Heart right ventricle (tissue), 16 donors: ENCODE measurements at places on chromosomes 2 and 18. TPM values are rescaled to one million over a fixed set of nuclear protein-coding genes. Genes with fewer than 3 reads are reported as not detected.

GRCh38 chr2:45734952-45735351 lies 83.5 kb downstream of the PRKCE start:
- no peak for DNase-seq

GRCh38 chr2:3460156-3460555 lies 59.2 kb downstream of the ADI1 start:
- no peak for DNase-seq

The PARD6G gene
- 2.4 TPM for total RNA-seq

The UGT1A8 gene
- total RNA-seq, result not detected

The KLHL41 gene
- total RNA-seq, result 168 TPM

The FBXO48 gene
- 1.2 TPM for total RNA-seq

DNA sequence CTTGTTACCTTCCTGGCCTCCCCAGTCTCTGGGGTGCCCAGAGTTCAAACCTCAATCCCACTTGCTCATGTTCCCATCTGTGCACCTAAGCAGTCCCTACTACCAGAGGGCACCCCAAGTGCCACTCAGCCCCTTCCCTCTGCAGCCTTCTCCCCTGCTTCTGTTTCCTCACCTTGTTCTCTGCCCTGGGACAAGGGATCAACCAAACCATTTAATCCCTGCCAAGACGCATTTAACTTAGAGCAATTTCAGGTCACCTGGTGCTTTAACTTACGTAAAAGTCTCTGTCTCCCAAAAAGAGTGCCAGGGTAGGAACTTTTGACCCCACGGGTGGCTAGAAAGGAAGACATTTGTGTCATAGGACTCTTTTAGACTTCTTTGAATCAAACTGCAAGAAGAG lies 67.2 kb downstream of the SRD5A2 start:
- DNase-seq, result no peak

DNA sequence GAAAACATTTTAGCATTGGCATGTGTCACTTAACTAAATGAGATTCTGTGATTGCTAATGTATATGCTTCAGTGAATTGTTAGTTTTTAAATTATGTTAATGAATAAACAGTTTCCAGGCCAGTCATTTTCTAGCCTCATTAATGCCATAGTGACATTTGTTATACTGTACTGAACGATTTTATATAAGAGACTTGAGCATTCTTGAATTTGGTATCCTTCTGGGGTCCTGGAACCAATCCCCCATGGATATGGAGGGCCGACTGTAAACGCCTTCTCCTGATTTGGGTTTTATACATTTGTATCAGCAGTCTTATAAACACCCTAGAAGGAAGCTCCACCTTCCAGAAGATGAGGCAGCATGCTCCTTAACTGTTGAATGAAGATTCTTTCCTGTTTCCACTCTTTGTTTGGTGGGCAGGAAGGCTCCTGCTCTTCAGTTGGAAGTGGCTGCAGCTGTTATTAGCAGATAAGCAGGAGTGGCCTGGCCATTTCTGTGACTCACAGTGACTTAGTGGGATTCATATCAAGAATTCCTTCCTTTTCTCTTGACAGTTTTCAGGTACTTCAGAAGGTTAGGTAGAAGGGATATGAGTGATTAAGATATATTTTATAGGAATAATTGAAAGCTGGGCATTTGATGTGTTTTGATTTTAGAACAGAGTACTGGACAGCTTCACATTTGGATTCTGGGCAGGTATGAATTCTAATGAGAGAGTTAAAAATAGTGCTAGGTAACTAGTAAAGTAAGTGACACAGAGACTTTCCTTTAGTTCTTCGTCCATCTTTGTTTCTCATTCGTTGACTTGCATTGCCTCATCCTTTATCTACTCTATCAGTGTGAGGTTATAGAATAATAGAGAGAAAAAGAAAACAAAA lies 124.9 kb downstream of the PLCL1 start:
- DNase-seq, result no peak

The KIF1A gene
- 1.6 TPM for total RNA-seq

DNA sequence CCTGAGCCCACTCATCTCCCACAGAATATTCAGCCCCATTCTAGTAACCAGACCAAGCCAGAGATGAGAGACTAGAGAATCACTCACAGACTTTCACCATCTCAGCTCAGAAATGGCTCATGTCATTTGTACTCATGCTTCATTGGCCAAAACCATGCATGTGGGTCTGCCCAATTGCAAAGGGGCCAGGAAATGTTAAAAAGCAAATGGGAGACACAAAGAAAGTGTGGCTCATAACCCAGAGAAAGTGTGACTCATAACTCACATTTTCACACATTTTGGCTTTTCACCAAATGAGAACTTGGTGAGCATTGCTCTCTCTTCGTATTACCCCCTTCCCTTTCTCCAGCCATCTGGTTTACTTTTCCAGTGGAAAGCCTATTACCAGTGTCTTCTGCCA lies 66.2 kb downstream of the MDH1 start:
- no peak for DNase-seq

GRCh38 chr2:83172841-83173240 lies 1286.2 kb downstream of the SUCLG1 start:
- no peak for DNase-seq

- DNase-seq, result no peak
Measured at GRCh38 chr2:130385709-130386108, 29.9 kb downstream of the PTPN18 start.

The BMP10 gene
- not detected for total RNA-seq

DNA sequence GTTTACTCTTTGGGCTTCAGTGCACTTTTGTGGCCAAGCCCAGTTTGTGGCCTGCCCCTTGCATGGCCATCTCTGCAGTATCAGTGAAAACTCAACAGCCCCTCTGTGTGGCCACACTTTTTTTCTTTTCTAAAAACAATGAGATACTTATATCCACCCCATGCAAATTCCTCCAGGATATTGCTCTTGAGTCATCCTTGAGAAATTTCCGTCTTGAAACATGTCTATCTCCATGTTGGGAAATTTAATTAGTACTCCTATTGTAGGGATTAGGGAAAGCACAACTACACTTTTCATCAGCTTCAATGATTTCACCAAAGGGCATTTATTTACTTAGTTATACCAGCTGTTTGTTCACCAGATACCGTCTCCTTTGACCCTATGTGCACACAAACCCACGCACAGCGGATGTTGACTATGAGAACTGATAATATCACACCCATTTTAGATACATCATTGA lies 993.1 kb downstream of the TSN start:
- DNase-seq, result no peak

GRCh38 chr18:24190590-24190989 lies 51.7 kb downstream of the CABYR start:
- DNase-seq, result no peak

The ARHGAP25 gene
- total RNA-seq, result 3.5 TPM

The OBSL1 gene
- 161 TPM for total RNA-seq

- DNase-seq, result no peak
Measured at GRCh38 chr2:143730953-143731260, 601.7 kb downstream of the ARHGAP15 start.

- no peak for DNase-seq
Measured at GRCh38 chr2:215970425-215970824, 42.9 kb downstream of the MREG start.

- no peak for DNase-seq
Measured at GRCh38 chr2:109294523-109294922, 165.5 kb downstream of the SH3RF3 start.

The CHRND gene
- total RNA-seq, result not detected

The DNAH6 gene
- 0.26 TPM for total RNA-seq

The WIPF1 gene
- total RNA-seq, result 25.2 TPM

- no peak for DNase-seq
Measured at GRCh38 chr2:199370150-199370780, 87.5 kb downstream of the SATB2 start.

The MYCN gene
- total RNA-seq, result 1.2 TPM

DNA sequence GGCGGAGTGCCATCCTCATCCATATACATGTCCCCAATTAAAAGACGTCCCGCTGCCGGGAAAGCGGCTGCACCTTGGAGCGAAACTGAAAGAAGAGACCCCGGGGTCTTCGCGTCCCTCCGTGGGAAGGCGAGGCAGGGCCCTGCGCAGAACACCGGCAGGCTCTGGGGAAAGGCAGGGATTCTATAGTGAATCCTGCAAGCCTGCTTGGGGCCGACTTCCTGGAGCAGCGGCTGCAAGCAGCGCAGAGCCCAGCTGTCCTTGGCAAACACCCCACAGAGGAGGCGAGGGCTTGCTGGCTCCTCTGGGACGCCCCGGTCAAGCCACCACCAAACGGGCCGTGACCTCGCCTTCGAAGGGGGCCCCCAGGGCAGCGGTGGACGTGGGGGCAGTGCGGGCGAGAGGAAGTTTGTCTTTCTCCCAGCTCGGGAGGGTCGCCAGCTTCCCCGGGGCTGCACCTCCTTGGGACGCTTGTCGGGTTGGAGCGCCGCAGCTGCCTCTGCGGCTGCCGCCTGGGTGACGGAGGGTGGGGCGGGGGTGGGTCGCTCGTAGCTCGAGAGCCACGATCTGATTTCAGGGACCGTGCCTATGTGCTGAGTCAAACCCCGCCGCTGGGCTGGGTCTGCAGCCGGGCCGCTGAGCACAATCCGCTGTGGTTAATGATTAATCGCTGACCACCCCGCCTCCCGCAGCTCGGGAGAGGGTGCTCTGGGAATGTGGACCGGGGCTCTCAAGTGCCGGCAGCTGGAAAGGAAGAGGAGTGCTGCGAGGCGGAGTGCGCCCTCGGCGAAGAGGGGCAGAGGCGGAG lies 486 bp upstream of the GPR39 start:
- peak; percentile 25 for DNase-seq

The CKAP2L gene
- not detected for total RNA-seq

The NDUFS1 gene
- 461 TPM for total RNA-seq

- no peak for DNase-seq
Measured at GRCh38 chr2:216292886-216293301, 79.4 kb downstream of the MARCHF4 start.

The TCF23 gene
- 0.21 TPM for total RNA-seq

The FOXI3 gene
- 0.08 TPM for total RNA-seq

DNA sequence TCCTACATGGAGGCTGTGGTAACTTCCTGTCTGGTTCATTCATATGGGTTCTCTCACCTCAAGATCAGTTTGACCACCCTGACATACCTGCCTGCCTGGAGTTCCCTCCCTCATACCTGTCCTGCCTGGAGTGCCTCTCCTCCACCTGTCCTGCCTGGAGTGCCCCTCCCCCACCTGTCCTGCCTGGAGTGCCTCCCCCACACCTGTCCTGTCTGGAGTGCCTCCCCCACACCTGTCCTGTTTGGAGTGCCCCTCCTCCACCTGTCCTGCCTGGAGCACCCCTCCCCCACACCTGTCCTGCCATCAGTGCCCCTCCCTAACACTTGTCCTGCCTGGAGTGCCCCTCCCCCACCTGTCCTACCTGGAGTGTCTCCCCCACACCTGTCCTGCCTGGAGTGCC lies 461.9 kb downstream of the PTPRM start:
- no peak for DNase-seq

- no peak for DNase-seq
Measured at GRCh38 chr2:81528852-81529480, 1224.4 kb upstream of the LRRTM1 start.

GRCh38 chr2:109212836-109213563 lies 84.0 kb downstream of the SH3RF3 start:
- DNase-seq, result no peak

DNA sequence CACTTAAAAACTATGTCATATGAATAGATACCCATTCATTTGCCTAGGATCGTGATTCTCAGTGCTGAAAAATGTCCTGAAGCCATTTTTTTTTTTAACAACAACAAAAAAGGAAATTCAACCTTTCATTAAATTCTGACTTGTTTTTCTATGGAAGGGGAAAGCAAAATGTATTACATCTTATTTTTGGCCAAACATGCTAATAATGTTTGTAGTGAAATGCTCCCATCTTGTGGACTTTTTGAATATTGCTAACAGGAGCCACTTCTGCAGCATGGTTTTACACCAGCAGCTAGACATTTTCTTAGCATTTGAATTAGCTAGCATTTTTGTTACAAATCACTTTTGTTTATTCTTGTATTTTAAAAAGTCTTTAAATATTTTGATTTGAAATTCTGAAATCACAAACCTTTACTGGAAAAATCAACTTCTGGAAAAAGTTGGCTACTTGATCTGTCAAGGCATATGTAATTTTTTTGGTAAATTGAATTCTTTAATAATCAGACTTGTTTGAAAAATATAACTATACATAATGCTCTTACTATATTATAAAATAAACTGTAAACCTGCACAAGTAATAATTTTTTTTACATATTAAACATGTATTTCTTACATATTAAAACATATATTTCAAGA lies 75.8 kb downstream of the KIDINS220 start:
- DNase-seq, result no peak

- DNase-seq, result no peak
Measured at GRCh38 chr2:43184339-43184895, 42.0 kb downstream of the ZFP36L2 start.

The SP140 gene
- total RNA-seq, result not detected

DNA sequence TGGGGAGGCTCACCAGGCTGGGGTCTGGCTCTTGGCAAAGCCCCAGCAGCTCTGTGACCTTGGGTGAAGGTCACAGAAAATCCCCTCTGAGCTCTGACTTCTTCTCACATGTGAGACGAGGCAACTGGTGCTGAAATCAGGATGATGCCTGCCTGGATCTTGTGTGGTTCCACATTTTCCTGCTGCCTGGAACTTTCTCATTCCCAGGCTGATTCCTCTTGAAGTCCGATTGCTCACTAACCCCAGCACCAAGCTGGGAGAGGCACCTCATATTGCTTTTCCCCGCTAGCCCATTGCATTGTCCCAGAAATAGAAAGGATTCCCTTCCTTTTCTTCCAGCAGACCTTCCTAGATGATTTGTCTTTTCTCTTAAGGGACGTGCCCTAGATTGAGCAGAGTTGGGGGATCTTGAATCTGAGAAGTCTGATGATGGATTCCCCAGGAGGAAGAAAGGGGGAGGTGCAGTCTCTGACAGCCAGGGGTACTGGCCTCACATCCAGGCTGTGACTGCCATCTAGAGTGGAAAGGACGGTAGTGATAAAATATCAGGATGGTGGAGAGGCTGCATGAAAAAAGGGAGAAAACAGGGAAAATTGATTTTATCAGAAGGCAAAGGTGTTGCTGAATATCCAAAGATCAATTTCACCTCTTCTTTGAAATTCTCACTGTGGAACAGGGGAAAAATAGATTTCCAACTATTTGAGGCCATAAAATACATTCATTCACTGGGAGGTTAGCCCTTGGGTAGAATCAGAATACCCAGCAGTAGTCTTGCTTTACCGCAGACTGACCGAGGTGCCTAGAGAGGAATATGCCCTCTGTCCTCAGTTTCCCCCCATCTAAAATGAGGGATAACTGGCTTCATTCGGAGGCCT lies 96.3 kb downstream of the FAM210A start:
- DNase-seq, result peak; percentile 80

The RETSAT gene
- total RNA-seq, result 27.9 TPM

DNA sequence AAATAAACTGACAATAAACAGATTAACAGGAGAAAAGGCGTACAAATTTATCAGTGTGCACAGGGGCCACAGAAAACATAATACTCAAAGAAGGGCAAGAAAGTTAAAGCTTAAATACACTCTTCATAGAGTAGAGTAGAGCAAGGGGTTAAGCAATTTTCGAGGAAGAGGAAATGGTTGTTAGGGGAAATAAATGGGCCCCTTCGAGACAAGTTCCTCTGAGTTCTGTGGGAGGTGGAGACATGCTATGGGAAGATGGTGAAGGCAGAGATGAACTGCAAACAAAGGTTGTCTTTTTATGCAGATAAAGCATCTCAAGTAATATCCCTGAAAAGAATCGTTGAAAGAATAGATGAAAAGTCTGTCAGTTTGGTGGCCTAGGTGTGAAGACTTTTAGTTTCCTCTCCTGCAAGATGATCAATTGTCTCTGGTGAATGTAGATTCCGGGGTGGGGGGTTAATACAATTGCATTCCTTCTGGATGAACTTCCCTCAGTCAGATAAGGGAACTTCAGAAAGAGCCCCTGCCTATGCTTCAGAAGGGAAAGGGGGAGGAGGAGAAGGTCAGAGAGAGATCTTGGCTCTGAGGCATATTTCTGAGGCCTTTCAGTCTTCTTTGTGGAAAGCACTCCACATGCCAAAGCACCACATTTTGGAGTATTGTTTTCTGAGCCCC lies 127.0 kb downstream of the METTL4 start:
- DNase-seq, result no peak
